Stimulated activated CD4-positive, alpha-beta T cell treated with anti-CD3 and anti-CD28 coated beads, Interleukin-12 subunit alpha, Interleukin-12 subunit beta, amount 100 ng/mL, for 4 hours (primary cell): ENCODE measurements at places on chromosomes 1 and 21.

DNA sequence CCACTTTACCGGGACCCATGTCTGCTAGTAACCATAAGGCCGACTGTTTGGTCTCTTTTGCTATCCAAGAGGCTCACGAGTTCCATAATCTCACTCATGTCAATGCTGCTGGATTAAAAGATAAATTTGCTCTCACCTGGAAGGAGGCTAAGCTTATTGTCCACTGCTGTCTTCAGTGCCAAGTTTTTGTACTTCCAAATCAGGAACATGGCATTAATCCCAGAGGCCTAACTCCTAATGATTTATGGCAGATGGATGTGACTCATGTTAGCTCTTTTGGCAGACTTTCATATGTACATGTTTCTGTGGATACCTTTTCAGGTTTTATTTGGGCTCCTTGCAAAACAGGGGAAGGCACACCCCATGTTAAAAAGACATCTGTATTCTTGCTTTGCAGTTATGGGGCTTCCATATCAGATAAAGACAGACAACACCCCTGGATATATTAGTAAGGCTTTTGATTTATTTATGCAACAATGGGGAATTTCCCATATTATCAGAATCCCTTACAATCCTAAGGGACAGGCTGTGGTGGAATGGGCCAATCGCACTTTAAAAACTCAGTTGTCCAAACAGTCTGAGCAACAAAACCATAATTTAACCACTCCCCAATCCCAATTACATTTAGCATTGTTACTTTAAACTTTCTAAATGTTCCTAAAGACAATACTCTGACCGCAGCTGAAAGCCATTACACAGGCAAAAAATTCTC lies 162.7 kb downstream of the IER5 start:
- DNase-seq: no peak

DNA sequence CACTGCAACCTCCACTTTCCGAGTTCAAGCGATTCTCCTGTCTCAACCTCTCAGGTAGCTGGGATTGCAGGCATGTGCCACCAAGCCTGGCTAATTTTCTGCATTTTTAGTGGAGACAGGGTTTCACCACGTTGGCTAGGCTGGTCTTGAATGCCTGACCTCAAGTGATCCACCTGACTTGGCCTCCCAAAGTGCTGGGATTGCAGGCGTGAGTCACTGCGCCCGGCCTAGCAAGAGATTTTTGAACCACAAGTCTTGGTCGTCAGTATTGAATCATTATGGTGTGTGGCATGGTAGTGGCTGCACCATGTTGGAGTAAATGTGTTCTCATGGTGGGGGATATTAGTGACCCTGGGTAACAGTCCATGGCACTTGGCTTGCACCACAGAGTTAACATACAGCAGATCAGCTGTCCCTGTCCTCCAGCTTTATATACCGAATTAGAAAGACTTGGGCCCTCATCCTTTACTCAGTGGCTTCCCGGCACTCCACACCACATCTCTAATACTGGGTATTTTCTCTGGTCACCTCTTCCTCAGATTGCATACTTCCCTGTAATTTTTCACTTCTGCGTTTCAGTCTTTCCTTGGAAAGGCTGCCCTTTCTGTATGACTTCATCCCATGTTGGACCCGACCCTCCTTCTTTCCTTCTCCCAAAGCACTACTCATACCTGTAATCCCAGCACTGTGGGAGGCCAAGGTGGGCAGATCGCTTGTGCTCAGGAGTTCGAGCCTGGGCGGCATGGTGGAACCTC lies 25.1 kb downstream of the AK4 start:
- DNase-seq: no peak

DNA sequence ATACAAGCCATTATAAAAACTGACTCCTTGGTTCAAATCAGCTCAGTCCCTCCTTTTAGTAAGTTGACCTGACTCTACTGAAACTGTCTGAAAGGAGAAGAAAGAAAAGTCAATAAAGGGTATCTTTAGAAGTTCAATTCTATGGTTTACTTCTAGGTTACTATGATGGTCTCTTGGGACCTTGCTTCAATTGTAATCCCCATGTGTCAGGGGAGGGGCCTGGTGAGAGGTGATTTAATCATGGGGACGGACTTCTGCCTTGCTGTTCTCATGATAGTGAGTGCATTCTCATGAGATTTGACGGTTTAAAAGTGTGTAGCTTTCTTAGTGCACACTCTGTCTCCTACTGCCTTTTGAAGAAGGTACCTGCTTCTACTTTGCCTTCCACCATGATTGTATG lies 31.7 kb upstream of the FNBP1L start:
- no peak for DNase-seq

DNA sequence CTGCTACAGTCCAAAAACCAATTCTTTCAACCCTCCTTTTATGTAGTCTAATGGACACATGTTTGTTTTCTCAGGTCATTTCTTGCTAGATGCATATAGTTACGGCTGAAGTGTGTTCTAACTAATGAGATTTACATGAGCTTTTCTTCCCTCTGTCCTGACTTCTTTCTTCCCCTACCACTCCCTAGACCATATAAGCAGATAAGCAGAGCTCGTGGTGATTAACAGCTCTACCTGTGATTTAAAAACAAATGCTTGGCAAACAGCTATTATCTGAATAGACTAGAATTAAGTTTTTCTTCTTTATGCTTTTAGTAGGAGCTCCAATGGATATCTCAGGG lies 18.6 kb downstream of the KHDRBS1 start:
- DNase-seq: no peak

DNA sequence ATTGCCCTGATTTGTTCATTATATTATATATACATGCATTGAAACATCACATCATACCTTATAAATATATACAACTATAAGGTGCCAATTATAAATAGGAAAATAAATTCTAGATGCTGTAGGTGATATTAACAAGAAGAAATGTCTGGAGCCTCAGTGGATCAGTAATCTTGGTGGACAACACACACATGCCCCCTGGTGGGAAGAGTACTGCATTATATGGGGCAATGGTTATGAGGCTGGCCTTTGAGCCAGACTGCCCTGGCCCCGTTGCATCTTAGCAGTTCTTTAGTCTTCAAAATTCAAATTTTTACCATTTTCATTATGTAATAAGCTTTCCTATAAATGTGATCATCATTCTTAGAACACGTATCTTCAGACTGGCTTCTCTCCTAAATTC lies 335.0 kb upstream of the GREM2 start:
- DNase-seq: no peak

- DNase-seq: no peak
These were observed 15.5 kb upstream of the RNF19B start for GRCh38 chr1:32980080-32980479.

- DNase-seq: no peak
These were observed 240.4 kb downstream of the PTGER3 start for GRCh38 chr1:70807088-70807664.

DNA sequence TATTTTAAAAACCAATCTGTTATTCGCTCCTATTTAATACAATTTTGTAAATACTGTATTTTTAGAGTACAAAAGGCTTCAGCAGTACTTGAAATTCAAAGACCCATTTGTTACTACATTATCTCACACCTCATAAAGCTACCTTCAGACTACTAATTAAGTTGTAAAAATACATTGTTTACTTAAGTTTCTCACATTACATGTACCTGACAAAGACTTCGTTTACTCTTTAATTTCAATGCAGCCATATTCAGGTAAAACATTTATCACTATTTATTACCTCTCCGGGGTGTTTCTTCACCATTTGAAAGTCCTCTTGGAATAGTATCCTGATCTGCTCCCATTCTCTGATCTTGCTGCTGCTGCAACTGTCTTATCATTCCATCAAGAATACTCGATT lies 55.2 kb downstream of the BRWD1 start:
- DNase-seq: no peak
